AG09319 (cell line): ENCODE measurements at places on chromosomes 6 and 20.

DNA sequence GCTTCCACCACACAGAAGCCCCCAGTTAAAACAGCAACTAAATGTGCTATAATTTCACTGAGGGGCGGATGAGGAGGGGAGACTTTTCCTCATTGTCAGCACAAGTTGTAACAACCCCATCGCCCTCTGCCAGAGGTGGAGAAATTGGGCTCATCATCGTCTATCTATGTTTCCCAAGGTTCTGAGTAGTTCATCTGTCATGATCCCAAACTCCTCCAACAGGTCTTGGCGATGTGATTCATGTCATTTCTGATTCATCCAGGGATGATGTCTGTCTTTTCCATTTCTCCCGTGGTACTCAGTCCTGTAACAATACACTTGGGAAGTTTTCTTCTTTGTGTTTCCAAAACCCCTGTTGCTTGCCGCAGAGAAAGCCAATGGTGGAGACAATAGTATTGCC is 51.0 kb downstream of the TFAP2A start:
- DNase-seq, result no peak

DNA sequence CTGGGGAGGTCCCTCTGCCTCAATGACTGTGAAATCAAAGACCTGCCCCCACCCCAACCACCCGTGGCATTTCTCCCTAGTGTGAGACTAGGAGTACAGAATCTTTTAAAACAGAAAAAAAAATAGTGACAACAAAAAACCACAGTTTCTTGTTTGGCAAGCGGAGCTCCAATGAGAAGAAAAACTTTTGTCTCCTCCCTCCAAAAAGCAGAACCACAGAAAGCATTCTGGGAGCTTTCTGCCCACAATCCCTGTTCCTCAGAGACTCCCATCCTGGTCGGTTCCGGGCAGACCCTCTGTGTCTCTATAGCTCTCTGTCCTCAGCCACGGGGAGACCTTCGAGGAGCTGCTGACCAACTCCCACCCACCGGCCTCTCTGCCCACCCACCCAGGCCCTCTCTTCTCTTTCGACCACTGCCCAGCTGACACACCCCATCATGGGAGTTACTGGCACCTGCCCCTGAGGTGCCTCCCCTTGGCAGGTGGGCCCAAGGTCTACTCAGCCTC is 4.9 kb downstream of the PREX1 start:
- DNase-seq, result no peak

GRCh38 chr6:131362070-131362469 is 211.0 kb upstream of the ARG1 start:
- DNase-seq, result no peak

DNA sequence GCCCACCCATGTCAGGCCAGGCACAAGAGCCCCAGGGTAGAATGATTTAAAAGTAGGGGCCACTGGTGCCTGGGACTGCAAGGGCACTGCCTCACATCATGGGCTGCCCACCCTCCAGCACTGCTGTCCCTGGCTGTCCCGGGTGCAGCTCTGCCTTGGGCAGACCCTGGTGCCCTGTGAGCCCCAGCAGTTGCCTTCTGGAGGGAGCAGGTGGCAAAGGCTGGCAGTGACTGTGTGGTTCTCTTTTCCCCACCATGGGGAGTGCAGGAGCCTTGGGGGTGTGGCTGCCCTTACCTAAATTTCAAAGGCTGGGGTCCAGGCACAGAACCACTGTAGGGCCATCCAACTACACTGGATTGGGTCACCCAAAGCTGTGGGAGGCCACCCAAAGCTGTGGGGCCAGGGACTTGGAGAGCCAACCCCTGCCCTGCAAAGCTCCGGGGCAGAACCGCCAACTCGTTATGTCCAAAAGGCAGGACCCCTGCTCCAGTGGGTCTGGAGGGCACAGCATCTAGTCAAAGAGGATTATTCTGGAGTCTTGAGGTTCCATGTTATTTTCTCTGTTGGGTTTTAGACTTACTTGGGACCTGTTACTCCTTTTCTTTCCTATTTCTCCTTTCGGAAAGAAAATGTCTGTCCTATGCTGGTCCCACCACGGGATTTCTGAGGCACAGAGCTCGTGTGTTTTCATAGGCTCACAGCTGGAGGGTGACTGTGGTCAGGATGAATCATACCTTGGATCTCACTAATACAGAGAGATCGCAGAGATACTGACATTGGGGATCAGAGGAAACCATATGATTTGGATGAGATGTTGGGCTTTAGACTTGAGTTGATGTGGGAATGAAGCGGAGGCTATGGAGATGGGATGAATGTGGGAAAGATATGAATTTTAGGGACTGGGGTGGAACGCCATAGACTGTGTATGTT is 65.3 kb downstream of the RAMACL start:
- no peak for DNase-seq

- no peak for DNase-seq
These were observed 211.3 kb downstream of the ARID1B start for GRCh38 chr6:156988276-156989158.
